Activated T-cell treated with anti-CD3 and anti-CD28 coated beads, Interleukin-2, amount 50 U/mL, for 72 hours (primary cell): ENCODE measurements at places on chromosomes 2 and 18. TPM values are rescaled to one million over a fixed set of nuclear protein-coding genes. Genes with fewer than 3 reads are reported as not detected.

ABCB11 gene
- not detected for total RNA-seq

HAUS1 gene
- total RNA-seq: 43.4 TPM

REEP1 gene
- 0.38 TPM for total RNA-seq

GRHL1 gene
- total RNA-seq: 0.83 TPM

- H3K4me1 ChIP-seq: peaks cover 22% of the 10 kb centered on the region
- no peak for DNase-seq
- no peaks in the 10 kb centered on the region for H3K36me3 ChIP-seq
- peaks cover 79% of the 10 kb centered on the region for H3K27me3 ChIP-seq
- H3K4me3 ChIP-seq: peak overlapping the region; percentile 58
These were observed 2.8 kb downstream of the NCKAP1 start for GRCh38 chr2:183035298-183035953.

GRCh38 chr2:96389736-96390135 lies 54.2 kb downstream of the NCAPH start:
- H3K36me3 ChIP-seq: no peaks in the 10 kb centered on the region
- H3K27ac ChIP-seq: no peak overlapping the region
- no peaks in the 10 kb centered on the region for H3K27me3 ChIP-seq
- peaks cover 7% of the 10 kb centered on the region for H3K4me1 ChIP-seq
- DNase-seq: no peak

DNA sequence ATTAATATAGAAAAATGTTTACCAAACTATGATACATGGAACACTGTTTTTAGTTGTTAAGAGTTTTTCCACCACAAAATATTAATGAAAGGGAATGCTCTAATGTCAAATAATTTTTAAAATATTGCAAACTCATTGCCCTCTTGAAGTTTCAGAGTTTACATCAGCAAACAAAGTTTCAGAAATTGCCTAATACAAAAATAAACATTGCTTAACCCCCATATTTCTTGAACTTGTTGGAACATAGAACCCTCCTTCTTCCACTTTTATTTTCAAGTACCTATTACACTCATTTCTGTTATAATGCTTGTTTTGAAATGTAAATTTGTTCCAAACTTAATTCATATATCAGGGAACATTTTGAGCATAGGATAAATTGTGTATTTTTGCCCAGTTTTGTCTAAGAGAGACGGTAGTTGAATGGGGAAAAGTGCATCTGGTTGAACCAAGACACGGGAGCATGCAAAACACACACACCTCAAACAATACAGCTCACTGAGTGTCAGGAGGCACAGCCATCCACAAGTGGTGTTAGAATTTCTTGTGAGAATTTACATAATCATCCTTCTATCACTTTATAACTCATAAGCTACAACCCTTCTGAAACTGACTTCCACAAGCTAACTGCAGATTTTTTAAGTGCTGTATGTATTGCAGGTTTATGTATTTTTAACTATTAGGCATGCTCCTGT lies 5.3 kb upstream of the MC4R start:
- no peaks in the 10 kb centered on the region for H3K36me3 ChIP-seq
- H3K27ac ChIP-seq: no peak overlapping the region
- no peak for DNase-seq
- no peak overlapping the region for H3K4me3 ChIP-seq

DNA sequence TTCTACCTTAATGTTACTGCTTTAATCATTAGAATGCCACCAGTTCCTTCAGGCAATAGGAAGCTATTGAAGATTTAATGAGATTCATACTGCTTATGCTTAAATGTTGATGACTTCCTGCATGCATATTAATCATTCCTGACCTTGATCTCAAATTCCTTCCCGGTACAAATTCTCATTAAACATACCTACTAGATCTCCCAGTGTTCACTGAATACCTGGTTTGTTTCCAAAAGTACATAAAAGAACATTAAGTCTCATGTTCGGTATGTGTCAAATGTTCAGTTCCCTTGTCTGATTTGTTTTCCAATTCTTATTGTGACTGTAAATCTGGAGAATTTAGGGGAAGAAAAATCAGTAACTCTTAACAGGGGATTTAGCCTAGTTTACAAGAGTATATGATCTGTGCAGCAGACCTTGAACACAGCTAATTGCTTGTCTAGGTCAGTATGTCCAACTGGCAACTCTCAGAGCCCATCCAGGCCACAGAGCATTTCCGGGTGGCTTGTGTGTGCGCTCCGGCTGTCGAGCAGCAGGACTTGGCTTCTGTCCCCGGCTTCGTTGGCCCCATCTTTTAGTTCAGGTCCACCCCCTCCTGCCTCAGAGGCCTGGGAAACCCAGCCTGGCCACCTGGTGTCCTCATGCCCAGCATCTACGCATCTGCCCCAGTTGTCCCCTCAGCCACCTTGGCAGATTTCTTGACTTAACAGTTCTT lies 13.1 kb downstream of the METAP1D start:
- no peaks in the 10 kb centered on the region for H3K36me3 ChIP-seq
- H3K27ac ChIP-seq: no peak overlapping the region
- no peak for DNase-seq
- H3K4me3 ChIP-seq: no peak overlapping the region
- no peaks in the 10 kb centered on the region for H3K27me3 ChIP-seq
- H3K4me1 ChIP-seq: peaks cover 26% of the 10 kb centered on the region
